ENCODE measurements at places on chromosomes 13 and 19.

GRCh38 chr13:34833562-34834182, 108.4 kb upstream of the NBEA start:
- peak; percentile 2 for DNase-seq

- DNase-seq: no peak
Observed at GRCh38 chr13:91622778-91623550, 224.5 kb downstream of the GPC5 start.

DNA sequence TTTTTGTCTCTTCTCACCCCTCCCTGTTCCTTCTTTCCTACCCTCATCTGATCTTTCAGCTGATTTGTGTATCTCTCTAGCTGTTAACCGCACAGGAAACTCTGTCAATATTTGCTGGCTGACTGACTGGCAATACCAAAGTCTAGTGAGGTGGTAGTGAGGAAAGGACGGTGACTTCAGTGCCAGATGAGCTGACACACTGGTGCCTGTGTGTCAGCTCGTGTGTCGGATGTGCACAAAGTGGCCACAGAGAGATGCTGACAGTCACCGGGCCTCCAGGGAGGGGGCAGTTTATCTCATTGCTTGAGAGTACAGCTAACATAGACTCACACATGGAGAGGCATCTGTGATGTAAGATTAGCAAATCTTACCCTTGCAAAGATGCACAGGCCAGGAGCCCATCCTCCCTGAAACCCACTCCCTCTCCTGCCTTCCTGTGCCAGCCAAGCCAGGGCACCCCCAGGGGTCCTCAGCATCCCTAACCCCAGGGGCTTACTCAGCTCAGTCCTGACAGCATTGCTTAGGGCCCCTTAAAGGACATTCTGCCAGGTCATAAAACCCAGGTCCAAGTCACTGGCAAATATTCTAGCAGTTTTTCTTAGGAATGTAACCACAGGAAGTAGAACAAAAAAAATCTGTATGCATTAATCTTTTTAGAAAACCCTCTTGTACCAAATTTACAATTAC, 80.2 kb downstream of the SHISA2 start:
- no peak for DNase-seq

DNA sequence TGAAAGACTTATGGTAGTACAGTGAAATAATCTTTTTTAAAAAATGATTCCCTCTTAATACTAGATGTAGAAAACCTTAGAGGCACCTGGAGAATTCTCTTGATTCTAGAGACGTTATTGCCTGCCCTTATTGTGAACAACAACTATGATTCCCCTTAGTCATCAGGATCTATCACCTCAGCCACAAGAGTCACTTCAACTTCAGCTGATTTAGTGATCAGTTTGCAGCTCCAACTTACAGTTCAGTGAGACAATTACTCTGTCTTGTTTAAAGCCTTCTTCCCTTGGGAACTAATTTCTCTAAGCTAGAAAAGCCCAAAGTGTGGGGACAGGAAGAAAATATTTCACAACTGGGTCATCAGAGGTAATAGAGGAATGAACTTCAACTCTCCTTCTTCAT, 254.3 kb upstream of the SLITRK1 start:
- DNase-seq: no peak

Measured in IMR-90 (cell line).